ENCODE measurements at places on chromosomes 2 and 18.

DNA sequence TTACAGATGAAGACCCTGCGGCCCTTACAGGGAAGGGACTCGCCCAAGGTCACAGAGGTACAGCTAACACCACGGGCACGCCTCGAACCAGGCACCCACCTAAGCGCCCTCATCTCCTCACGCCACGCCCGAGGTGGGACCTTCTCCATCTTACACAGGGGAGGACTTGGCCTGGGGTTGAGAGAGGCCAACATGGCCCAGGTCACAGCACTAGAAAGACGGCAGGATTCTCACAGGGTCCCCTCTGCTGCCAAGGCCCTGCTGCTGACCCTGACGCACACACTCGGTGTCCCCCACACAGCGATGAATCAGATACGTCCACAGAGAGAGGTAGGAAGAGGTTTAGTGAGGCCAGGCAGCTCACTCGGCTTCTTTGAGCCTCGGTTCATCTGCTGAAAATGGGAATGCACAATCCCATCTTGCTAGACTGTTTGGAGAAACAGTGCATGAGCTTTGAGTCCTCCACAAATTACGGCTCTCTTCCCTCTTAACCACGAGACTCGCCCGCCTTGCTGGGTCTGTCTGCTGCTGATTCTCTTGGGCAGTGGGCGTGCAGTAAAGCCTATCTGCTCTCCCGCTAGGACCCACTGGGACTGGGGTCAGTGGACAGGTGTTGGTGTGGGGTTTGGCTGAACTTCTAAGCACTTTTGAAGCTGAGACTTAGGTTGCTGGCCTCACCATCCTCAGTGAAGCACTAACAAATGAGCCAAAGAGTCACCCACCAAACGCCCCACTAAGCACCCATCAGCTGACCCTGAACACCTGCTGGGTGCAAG is 79.2 kb downstream of the SMAD7 start:
- no peak for DNase-seq

GRCh38 chr18:6370410-6370809 is 44.3 kb downstream of the L3MBTL4 start:
- DNase-seq = no peak

DNA sequence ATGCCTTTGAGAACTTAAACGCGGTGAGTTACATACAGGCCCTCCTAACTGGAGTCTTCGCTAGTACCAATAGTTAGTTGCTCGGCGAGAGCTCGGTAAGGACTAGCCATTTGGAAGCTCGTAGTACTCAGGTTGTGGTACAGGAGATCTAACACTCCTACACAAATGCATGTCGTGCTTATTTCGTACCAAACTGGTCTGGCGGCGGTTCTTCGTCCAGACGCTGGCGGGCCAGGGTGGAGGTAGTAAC is 346 bp upstream of the VRK2 start:
- no peak for DNase-seq

GRCh38 chr2:68388772-68389171 is 23.7 kb downstream of the PLEK start:
- DNase-seq = no peak

DNA sequence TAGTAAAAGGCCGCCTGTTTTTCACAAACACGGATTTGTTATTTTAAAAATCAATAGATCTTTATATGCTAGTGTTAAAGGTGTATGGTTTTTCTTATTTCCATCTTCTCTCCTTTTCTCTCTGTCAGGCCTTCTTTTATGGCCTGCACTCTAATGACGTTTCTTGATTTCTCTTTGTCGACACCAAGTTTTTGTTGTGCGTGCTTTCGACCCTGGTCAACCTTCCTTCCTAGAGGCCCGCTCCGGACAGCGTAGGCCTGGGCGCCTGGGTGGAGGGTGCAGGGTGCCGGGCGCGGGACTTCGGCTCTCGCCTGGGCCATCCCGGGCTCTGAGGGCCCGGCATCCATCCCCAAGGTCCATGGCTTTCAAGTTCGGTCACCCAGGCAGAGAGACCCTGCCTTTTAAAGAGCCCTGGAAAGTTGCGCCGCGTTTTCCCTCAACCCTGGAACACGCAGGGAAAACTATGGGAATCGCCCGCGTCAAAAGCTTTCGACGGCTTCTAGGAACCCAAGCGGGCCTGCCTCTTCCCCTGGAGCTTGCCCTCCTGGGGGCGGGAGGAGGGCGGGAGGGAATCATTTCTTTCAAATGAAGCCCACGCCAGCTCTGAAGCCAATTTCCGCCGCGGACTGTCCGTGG is 4.1 kb upstream of the SATB2 start:
- DNase-seq = no peak

GRCh38 chr18:58831606-58832005 is 33.1 kb upstream of the ZNF532 start:
- peak; percentile 66 for DNase-seq

- peak; percentile 79 for DNase-seq
Measured at GRCh38 chr2:23445450-23445868, 60.5 kb downstream of the KLHL29 start.

DNA sequence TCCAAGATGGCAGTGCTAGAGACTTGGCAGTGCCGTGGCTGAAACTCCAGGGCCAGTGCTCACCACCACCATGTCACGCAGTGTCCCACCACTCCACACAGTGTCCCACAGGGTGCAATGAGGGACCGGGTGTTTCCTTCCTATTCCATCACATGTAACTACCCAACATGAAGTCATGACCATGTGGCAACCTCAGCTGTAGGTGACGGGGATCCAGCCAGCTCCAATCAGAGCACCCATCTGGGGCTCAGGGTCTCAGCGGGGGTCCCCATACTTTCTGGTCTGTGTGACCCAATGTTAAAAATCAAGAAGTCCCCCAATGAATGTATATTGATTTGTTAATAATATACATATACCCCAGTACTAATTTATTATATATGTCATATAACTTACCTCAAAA is 52.1 kb downstream of the PTGR3 start:
- no peak for DNase-seq

GRCh38 chr2:8628179-8628865 is 53.5 kb upstream of the ID2 start:
- no peak for DNase-seq

DNA sequence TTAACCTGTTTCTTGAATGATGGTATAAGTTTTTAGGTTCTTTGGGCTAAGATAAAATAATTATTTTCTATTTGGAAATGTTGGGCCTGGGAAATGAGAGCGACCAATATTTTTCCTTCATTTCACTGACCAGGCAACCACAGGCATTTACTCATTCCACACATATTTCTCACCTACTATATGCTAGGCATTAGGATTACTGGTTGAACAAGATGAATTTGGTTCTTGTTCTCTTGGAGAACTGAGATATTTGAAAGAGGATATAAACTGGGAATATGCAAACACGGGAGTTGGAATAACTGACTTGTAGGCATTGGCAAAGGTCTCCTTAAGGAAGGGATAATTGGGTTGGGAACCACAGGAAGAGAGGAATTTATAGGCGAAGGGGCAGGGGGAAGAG is 3.9 kb upstream of the MYL1 start:
- DNase-seq = no peak

- no peak for DNase-seq
Measured at GRCh38 chr18:76258209-76258608, 236.8 kb downstream of the ZNF516 start.

GRCh38 chr2:44277541-44277940 is 2.3 kb downstream of the SLC3A1 start:
- no peak for DNase-seq

GRCh38 chr18:57443247-57443646 is 8.1 kb downstream of the ONECUT2 start:
- no peak for DNase-seq

GRCh38 chr2:129945557-129945956 is 33.9 kb upstream of the RAB6C start:
- DNase-seq = no peak

DNA sequence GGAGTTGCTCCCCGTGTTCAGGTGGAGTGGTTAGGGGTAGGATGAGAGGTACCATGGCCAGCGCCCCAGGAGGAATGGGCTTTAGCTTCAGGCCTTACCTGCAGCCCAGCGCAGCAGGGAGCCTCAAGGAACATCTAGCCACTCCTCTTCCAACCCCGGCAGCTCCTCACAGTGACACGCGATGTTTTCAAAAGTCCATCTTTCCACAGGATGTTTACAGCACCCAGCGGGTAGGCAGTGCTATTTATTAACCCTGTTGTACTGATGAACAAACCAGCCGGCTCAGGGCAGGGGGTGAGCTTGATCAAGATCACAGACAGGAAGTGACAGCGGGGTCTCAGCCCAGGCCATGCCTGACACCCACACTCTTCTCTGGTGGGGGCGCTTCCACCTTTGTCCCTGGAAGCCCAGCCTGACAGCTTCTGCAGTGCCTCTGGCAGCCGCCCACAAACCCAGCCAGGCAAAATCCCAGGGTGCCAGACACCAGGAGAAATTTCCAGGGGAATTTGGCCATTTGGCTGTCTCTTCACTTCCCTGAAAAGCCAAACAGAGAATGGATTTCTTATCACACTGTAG is 18.4 kb upstream of the PRLH start:
- DNase-seq = no peak

DNA sequence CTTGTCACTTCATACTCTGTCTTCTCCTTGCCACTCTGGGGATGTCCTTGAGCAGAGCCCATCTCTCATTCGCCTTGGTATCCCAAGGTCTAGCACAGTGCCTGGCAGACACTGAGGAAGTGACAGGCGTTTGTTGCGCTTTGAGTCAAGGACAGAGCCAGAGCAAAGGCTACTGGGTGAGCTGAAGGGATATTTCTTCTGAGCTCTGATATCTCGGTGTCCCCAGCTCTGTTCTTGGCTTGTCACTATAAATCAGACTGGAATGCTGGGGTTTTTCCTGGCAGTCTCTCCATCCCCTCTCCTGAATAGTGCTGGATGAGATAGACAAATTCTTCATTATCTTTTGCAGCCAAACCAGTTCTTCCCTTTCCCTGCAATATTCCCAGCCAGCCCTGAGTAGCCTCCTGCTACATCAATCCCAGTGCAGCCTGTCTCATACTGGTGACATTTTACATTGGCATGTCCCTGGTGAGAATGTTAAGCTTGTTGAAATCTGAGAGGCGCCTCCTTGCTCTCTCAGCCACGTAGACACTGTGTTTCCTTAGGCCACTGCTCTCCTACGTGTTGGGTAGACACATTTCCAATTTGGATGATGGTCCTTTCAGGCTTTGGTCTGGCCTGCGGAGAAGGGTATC is 61.7 kb downstream of the CTIF start:
- DNase-seq = peak; percentile 63

DNA sequence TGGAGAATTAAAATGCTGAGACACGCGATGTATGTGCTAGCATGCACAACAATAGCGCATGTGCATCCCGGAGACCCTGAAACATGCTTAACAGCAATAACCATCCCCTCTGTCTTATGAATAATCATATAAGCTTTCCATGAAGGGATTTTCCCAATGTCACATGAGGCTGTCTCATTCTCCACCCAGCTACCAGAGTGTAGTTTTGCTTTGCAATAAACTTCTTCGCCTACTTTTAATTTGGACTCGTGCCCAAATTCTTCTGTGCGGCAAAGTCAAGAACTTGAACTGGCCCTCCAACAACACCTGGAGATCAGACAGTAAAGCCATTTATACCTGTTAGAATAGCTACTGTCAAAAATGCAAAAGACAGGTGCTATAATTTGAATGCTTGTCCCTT is 15.5 kb downstream of the LYG1 start:
- DNase-seq = no peak

- DNase-seq = peak; percentile 4
Measured at GRCh38 chr2:36965206-36965605, 1.1 kb downstream of the STRN start.

GRCh38 chr18:78168526-78168925 is 811.1 kb upstream of the SALL3 start:
- no peak for DNase-seq

DNA sequence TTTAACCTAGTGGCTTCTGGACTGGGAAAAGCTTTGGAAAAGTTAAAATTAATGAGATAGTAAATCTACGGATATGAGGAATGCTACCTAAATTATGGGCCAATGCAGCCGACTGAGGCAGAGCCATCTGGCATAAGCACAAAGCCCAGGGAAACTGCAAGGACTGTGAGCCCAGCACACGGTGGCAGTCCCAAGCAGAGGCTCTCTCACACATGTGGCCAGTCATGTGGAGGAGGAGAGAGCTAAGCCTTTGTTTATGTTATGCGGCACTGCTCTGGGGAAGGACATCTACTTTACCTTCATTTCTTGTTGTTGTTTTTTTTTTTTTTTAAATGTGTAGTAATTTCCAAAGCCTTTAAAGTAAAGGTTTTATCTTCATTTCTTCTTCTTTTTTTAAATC is 267.0 kb downstream of the STK39 start:
- DNase-seq = no peak

GRCh38 chr18:75823471-75823870 is 396.0 kb upstream of the SMIM21 start:
- no peak for DNase-seq

DNA sequence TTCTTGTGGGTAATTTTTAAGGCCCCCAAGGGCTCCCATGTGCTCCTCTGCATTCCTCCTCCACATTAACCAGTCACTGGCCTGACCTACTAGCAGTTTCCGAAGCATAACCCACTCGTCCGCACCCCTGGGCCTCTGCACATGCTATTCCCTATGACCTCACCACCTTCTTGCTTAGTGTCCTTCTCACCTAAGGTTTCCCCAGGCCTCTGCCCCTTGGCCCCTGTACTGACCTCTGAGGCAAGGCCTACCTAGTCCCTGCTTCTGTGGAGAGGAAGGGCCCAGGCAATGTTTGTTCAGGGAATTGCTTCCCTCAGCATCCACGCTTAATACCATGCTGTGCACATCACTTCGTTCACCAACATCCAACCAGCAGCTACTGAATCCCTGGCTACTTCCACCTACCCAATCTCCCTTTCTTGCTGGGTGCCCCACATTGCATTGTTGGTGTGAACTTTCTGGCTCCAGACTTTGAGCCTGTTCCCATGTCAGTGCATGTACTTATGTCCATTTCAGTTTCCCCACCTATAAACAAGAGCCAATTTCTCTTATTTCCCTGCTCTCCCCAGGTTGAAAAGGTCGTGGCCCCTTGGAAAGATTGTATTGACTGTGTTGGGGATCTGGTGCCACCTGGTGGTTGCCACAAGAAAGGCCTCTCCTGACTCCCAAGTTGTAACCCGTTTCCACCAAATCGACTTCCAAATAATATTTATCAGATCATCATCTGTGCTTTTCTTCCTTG is 19.2 kb upstream of the TMEM177 start:
- DNase-seq = peak; percentile 25

DNA sequence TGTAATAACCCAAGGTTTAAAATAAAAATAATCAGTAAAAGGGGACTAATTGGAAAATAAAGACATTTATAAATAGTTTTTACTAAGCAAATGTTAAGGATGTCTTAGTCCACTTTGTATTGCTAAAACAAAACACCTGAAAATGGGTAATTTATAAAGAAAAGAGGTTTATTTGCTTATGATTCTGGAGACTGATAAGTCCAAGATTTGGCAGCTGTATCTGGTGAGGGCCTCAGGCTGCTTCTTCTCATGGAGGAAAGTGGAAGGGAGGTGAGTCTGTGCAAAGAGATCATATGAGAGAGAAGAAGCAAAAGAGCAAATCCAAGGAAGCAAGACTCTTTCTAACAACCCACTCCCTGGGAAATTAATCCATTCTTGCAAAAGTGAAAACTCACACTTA is 299.5 kb downstream of the DSC3 start:
- no peak for DNase-seq

DNA sequence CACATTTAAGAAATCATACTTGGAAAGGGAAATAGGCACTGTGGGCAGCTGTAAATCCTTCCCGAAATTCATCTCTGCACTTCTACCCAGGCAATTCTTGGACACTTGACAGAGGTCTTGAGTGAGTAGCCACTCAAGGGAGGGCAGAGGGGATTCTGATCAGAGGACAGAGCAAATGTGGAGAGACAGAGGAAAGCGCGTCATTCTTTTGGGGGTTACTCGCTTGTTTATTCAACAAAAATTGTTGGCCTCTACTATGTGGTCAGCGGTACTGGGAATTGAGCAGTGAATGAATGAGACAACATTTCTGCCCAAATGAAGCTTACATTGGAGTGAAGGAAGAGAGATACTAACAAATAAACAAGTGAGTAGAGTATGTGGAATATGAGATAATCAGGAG is 41.4 kb upstream of the YES1 start:
- DNase-seq = no peak
